Epithelial cell of prostate (primary cell): ENCODE measurements at places on chromosomes 16 and 17.

- no peak for DNase-seq
These were observed 51.8 kb upstream of the USP7 start for GRCh38 chr16:9015489-9015888.

GRCh38 chr16:65828296-65828695, 538.2 kb upstream of the CDH5 start:
- no peak for DNase-seq

DNA sequence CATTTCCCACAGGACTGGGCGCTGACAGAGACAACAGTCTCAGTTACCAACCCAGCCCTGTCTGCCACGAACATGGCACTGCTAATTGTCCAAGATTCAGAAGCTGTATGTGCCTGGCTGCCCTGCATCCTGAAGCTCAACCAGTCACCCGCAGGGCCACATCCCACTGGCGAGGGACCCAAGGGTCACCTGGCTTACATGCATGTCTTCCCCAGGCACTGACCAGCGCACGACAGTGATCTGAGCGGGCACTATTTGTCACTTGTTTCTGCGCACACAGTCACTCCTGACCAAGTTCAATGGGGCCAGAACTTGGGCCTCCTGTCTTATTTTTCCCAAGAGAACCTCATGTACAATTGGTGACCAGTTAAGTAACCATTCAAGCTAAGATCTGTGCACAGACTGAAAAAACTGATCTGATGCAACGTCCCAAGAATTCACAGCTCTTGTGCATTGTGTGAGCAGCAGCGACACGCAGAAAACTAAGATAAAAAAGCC, 13.1 kb downstream of the USP7 start:
- no peak for DNase-seq

GRCh38 chr17:78613416-78613815, 36.2 kb upstream of the DNAH17 start:
- DNase-seq, result no peak

DNA sequence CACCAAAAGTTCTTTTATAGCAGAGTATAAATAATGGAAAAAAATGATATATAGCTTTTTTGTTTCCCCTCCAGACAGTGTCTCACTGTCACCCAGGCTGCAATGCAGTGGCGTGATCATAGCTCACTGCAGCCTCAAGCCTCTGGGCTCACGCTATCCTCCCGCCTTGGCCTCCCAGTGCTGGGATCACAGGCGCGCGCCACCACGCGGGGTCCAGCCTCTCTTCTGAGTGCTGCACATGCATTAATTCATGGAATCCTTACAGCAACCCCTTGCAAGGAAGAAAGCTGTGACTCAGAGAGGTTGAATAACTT, 18.0 kb upstream of the ZNF629 start:
- DNase-seq, result no peak

- DNase-seq, result no peak
These were observed 30.0 kb downstream of the SRCIN1 start for GRCh38 chr17:38575781-38576180.

DNA sequence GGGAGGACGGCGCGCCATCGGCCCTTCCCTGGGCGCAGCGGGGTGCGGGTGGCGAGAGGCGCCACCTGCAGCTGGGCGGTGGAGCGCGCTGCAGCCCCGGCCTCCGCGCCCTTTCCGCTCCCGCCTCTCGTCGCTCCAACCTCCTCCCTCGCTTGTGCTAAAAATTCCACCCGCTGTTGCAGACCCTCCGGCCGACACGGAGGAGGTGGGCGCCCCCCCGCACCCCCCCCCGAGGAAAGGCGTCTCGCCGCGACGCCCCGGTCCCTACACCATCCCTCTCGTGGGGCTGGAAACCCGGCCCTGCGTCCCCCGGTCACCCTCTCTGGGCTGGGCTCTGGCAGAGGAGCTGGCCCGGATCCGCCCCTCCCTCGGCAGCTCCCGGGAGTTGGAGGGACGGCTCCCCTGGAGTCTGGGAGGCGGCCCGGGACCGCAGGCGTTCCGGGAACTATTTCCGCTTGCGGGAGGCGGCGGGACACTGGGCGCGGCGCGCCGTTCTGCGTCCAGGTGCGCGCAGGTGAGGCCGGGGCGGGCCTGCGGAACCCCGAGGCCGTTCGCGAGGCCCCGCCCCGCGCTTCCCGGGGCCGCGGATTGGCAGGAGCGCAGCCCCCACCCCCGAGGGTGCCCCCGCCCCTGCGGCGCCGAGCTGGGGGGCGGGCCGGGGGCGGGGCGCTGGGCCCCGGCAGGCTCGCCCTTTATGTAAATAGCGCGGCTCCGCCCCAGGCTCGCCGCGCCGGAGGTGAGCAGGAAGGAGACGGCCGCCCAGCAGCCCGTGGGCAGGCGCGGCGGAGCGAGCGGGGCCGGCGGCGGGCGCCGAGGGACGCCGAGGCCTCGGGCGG, at the start of gene LLGL2:
Gene LLGL2 (plus strand): TSS at position 728 of the 836 bp plus-strand sequence. CDS start 17,730 bp downstream, outside the sequence.
- peak; percentile 58 for DNase-seq

GRCh38 chr17:81807839-81808238, 3.9 kb downstream of the GCGR start:
- no peak for DNase-seq

DNA sequence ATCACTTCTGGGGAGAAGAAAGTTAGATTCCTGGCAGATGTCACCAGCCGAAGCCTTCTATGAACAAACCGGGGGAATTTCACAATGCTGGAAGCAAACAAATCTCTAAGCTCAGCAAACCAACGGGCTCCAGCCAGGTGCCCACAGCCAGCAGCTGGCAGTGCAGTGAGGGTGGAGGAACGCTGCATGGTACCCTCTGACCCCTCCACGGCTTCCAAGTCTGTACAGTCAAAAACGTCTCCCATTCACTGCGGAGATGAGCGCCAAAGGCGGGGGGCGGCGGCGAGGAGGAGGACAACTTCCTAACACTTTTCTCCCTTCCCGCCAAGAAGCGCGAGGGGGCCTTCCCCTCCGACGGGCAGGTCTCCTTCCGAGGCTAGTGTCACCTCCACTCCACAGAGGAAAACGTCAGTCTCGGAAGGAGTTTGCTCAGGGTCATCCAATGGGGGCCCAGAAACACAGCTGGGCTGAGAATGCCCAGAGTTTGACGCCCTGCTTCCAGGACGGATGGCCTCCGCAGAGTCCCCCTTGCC, 924 bp downstream of the ZNF598 start:
- DNase-seq, result no peak

DNA sequence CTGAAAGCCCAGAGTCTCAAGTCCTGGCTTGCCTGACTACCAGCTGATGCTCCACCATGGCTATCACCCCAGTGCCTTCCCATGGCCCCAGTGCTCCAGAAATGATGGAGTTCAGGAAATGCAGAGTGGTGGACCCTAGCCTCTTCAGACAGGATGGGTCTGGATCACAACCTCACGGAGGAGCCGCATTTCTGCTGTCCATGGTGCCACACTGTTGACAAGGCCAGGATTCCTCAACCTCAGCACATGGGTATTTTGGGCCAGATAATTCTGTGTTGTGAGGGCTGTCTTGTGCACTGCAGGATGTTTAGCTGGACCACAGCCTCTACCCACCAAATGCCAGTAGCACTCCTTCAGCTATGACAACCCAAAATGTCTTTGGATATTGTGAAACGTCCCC, 6.7 kb upstream of the CRHR1 start:
- no peak for DNase-seq

- DNase-seq, result no peak
These were observed 33.2 kb upstream of the ABR start for GRCh38 chr17:1212946-1213345.

DNA sequence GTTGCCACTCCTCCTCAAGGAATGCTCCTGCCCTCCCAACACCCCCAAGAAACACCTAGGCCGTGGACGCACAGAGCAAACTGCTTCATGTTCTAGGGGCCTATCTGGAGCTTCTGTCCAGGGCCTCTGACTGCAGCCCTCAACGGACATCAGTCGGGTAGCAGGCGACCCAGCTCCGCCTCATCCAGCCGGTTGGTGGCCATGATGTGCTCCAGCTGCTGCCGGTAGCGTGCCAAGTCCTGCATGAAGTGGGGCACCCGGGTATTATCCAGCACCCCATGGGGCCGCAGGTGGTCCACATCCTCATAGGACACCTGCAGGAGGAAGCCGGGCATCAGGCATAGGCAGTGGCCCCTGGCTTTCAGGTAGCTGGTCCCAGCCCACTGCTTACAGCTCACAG, 6.3 kb downstream of the NOL3 start:
- DNase-seq, result no peak

DNA sequence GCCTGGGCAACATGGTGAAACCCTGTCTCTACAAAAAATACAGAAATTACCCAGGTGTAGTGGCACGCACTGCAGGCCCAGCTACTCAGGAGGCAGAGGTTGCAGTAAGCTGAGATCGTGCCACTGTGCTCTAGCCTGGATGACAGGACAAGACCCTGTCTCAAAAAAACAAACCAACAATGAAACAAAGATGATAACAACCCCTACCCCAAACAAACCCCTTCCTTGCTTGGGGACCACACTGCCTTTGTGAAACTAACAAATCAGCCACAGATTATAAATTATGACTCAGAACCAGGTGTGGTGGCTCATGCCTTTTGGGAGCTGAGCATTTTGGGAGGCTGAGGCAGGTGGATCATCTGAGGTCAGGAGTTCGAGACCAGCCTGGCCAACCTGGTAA, 75.3 kb upstream of the RPH3AL start:
- DNase-seq, result no peak

GRCh38 chr17:62309396-62309795, 71.0 kb upstream of the EFCAB3 start:
- DNase-seq, result no peak

DNA sequence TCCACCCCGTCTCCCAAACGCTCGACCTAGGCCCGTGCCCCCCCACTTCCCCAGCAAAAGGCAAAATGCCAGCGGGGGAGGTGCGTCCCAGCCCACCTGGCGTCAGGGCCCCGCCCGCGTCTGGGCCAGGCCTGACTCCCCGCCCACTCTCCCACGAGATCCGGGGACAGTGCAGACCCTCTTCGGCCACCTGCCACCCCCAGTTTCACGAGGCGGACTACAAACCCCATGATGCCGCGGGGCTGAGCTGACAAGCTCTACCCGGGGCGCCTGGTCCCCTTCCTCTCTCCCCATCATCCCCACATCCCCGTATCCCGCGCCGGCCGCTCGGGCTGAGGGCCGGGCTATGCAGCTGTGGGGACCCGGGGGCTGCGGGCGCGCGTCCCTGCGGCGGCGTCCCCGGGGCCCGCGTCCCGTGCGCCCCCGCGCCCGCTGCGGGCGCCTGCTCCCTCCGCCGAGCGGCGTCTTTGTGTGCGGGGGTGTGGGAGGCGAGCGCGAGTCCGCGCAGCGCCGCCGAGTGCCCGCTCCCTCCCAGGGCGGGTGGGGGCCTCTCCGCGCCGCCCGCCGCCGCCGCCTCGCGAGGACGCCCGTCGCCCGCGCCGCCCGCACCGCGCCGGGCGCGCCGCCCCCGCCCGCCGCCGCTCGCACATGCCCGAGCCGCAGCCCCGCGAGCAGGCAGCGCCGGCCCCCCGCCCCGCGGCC, at the start of gene ANKRD13B:
Gene ANKRD13B (plus strand): TSS at position 283 of the 702 bp plus-strand sequence. CDS start 490 bp downstream, outside the sequence.
- DNase-seq, result no peak

GRCh38 chr16:87383505-87384161, at the start of gene FBXO31:
Gene FBXO31, minus strand, starts transcription at chr16:87383776. Its CDS starts 32 bp downstream, at chr16:87383744.
- DNase-seq, result peak; percentile 66

GRCh38 chr17:72120642-72121163, at the start of gene SOX9:
Gene SOX9, plus strand, starts transcription at chr17:72121020. Its CDS starts 372 bp downstream, at chr17:72121392.
- peak; percentile 90 for DNase-seq

GRCh38 chr17:6508519-6509030, 47.8 kb downstream of the PITPNM3 start:
- DNase-seq, result no peak
